Amniotic stem cell (primary cell): ENCODE measurements at places on chromosomes 2 and 18.

GRCh38 chr2:68127358-68128242 lies 30.1 kb upstream of the PNO1 start:
- DNase-seq, result no peak

DNA sequence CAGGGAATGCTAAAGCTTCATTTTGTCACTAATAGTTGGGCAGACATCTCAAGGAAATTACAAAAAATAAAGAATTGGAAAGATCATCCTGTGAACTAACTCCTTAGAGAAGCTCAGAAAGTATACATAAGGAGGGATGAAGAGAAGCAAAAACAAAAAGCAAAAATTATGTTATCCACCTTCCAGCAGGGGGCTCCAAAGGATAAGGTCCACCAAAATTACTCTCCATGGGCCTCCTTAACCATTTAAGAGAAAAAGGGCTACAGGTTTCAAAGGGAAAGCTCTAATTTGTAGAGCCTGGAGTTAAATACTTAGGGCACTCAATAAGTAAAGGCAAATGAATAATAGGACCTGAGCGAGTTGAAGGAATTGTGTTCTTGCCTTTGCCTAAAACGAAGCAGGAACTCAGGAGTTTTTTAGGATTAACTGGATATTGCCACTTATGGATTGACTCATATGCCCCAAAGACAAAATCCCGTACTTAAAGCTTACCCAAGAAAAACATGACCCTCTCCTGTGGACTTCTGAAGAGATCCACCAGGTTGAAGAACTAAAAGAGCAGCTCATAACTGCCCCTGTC lies 1167.9 kb downstream of the DSC3 start:
- no peak for DNase-seq

GRCh38 chr2:113342650-113343049 lies 63.9 kb upstream of the PAX8 start:
- DNase-seq, result no peak

GRCh38 chr2:161123531-161124030 lies 36.6 kb upstream of the TANK start:
- DNase-seq, result no peak

- no peak for DNase-seq
Observed at GRCh38 chr2:55865096-55865835, 58.3 kb downstream of the EFEMP1 start.
